ENCODE measurements at places on chromosomes 1 and 21. TPM values are rescaled to one million over a fixed set of nuclear protein-coding genes. Genes with fewer than 3 reads are reported as not detected.

Gene USP33
- 121 TPM for polyA plus RNA-seq

Gene GSTM4
- polyA plus RNA-seq = 73.1 TPM

GRCh38 chr1:167927046-167927754 is 9.3 kb upstream of the DCAF6 start:
- no peak for DNase-seq

DNA sequence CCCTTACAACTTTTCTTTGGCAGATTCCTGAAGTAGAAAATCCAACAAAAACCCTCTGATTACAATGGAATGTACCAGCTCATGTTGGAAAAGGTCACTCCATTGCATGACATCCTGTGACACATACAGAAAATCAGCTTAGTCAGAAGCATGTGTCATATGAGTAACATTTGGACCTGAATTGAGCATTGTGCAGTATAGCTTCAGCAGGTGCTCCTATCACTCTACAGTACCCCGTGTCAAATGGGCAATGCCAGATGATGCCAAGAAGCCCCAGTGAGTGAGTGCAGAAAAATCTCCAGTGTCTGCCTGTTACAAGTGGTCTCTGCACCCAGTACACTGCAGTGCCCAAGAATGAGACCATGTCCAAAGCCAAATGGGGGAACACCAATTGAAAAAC is 129.7 kb upstream of the RUNX1 start:
- DNase-seq = no peak

- no peak for DNase-seq
Measured at GRCh38 chr1:153150846-153151245, at the start of gene SPRR2G. TSS of gene SPRR2G (minus strand) at chr1:153150890. CDS start at chr1:153150110, 780 bp downstream.

GRCh38 chr1:204870160-204870912 is at the start of gene NFASC:
TSS of gene NFASC (plus strand) at chr1:204870862. CDS start at chr1:204944316, 73,454 bp downstream.
- no peak for DNase-seq

DNA sequence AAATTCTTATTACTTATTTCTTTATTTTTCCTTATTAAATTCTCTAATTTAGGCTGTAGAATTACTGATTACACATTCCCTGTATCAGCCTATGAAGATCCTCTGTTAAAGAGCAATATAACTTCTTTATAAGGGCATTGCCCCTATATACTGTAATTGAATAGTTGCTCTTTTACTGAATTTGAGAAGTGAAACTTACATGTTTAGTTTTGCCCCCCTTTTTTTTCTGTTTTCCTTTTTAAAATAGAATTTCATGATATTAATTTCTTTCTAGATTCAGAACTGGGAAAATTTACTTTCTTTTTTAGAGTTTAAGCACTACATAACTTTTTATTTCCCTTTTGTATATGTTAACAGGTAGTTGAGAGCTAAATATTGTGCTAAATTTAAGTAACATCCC is 29.5 kb upstream of the PGM1 start:
- no peak for DNase-seq

DNA sequence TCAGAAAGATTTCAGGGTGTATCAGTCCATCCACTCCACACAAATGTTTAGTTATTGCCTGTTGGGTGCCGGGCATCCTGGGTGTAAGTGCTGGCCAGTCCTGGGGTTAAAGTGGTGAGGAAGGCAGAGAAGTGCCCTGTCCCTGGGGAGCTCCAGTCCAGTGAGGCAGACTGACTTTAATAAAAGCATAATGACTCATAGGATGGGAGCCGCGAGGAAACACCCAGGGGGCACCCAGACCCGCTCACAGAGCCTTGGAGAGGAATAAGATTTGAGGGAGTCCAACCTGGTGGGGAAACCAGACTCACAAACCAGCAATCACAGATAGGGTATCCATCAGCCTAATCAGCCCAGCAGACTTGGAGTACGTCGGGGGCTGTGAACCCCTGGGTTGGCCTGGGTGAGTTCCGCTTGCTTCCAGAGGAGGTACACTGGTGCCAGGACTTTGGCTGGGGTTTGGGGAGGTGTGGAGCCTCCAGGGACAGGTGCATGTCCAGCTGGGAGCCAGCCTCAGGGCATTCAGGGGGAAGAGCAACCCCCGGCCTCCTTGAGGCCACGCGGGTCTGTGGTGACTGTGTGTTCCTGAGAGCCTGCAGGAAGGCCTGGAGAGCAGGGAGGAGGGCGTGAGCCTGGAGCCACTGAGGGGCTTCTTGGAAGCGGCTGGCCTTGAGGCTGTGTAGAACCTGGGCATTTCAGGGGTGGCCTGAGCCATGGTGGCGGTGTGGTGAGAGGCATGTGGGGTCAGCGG is 3.7 kb downstream of the PEAR1 start:
- no peak for DNase-seq

DNA sequence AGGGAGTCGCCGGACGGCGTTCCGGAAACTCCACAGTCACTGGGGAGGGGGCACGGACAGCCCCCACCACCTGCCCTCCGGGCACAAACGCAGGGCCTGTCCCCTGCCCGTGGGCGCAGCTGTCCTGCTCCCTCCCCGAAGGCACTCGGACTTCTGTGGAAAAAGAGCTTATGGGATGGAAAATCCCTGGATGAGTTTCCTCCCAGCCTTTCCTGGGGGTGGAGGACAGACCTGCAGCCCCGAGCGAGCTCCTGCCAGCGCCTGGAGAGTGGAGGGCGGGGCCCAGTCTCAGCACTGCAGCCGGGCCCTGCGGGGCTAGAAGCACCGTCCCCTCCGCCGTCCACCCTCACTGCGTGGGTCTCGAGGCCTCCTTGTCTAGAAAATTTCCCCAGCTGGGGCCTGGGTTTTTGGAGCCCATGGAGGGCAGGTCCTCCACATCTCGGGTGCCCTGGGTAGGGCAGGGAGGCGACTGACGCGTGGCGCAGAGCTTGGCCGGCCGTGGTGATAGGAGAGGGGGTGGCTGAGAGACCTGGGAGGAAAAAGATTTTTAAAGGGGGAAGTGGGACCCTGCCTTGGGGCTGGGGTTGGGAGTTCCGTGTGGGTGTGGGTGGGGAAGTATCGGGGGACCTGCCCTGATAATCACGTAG is 6.4 kb upstream of the COL6A1 start:
- DNase-seq = no peak

GRCh38 chr21:46243325-46243724 is 14.8 kb upstream of the LSS start:
- DNase-seq = no peak
